Ecto neural progenitor cell (in vitro differentiated cells): ENCODE measurements at places on chromosomes 13 and 19.

DNA sequence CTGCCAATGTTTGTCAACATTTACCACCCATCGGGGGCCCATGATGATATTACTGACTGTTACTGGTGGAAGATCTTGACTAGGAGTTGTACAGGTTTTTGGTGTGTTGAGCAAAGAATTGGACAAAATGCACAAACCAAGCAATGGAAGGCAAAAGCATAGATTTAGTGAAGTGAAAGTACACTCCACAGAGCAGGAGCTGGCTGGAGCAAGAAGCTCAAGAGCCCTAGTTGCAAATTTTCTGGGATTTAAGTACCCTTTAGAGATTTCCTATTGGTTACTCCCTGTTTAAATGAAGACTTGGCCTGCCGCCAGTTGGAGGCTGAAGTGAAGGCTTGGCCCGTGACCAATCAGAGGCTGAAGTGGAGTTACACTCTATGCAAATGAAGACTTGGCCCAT is 128.6 kb upstream of the KL start:
- DNase-seq, result no peak

GRCh38 chr19:42529248-42529764 is 1.0 kb upstream of the CEACAM1 start:
- DNase-seq, result peak; percentile 68

- DNase-seq, result no peak
Observed at GRCh38 chr13:34822650-34823049, 119.4 kb upstream of the NBEA start.

- DNase-seq, result no peak
Observed at GRCh38 chr13:91305652-91306051, 41.8 kb upstream of the MIR17HG start.

- no peak for DNase-seq
Observed at GRCh38 chr13:113967729-113968462, 6.0 kb downstream of the C13orf46 start.

DNA sequence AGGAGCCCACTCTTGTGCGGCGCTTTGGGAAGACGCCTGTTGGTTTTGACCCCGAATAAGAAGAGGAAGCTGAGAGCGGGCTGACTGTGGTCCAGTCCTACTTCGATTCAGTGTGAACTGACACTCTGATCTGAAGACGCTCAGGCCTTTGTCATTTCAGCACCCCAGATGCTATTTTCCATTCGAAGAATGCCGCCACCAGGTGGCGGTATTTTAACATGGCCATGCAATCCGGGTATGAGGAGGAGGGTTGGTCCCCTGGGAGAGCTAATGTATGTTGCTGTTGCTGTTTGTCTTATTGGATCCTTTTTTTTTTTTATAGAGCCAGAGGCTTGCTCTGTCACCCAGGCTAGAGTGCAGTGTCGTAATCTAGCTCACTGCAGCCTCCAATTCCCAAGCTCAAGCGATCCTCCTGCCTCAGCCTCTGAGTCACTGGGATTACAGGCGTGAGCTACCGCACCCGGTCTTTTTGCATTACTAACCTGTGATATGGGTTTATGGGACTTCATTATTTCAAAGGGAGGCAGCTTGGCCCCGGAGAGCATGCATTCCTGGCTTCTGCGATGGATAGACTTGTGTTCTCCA is 803 bp upstream of the TIMM44 start:
- peak; percentile 87 for DNase-seq

- DNase-seq, result no peak
Observed at GRCh38 chr13:70173598-70173959, 65.3 kb upstream of the KLHL1 start.

DNA sequence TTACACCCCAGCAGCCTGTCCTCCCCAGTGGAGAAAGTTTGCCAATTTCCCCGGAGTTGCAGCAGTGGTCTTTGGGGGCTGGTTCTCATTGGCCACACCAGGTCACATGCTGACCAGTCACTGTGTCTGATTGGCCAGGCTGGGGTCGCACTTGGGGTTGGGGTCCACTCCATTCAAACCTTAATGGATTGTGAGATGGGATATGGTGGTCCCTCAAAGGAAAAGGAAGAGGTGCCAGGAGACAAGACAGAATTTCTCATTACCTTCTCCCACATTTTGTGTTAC is 3.4 kb downstream of the PPM1N start:
- no peak for DNase-seq

DNA sequence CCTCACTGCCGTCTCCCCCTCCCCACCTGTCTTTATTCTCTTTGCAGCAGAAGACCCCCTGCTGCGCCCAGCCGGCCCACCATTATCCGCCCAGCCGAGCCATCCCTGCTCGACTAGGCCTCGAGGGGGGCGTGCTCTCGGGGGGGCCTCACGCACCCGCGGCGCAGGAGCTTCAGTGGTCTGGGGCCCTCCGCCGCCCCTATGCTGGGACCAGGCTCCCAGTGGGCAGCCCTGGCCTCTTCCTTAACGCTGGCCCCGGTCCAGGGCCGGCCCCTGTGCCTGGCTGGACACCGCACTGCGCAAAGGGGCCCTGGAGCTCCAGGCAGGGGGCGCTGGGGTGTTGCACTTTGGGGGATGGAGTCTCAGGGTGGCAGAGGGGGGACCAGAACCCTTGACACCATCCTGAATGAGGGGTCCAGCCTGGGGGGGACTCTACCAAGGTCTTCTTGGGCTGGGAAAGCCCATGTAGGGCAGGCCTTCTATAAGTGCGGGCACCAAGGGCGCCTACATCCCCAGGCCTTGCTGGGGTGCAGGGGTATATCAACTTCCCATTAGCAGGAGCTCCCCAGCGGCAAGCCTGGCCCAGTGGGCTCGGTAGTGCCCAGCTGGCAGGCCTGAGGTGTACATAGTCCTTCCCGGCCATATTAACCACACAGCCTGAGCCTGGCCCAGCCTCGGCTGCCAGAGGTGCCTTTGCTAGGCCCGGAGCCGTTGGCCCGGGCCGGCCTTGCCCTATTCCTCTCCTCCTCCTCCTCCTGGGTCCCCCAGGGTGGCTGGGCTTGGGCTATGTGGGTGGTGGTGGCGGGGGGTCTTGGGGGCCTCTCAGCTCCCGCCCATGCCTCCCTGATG is 4.9 kb downstream of the TMED1 start:
- no peak for DNase-seq

DNA sequence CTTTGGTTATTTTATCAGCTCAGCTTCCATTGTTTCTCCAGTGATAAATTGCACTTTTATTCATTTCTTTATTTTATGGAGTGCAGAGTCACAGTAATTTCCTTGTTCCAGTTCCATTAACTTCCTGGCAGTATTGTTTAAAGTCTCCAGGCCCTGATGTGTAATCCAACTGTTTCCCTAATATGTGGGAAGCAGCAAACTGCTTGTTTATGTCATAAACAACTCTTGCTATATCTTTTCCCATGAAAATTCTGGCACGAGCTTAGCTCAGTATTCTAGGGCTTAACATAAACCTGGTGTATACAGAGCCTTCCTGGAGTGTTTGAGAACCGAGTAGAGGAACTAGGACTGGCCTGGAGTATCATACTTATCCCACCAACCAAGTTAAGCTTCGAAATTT is 83.5 kb upstream of the ARGLU1 start:
- no peak for DNase-seq

- DNase-seq, result no peak
Observed at GRCh38 chr13:102028868-102029267, 373.0 kb downstream of the FGF14 start.

DNA sequence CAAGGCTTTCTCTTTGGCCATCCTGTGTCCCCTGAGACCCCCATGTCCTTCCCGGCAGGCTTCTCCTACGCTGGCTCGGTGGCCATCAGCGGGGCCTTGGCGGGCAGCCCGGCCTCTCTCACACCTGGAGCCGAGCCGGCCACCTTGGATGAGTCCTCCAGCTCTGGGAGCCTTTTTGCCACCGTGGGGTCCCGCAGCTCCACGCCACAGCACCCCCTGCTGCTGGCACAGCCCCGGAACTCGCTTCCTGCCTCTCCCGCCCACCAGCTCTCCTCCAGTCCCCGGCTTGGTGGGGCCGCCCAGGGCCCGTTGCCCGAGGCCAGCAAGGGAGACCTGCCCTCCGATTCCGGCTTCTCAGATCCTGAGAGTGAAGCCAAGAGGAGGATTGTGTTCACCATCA is 14.2 kb downstream of the PLEKHJ1 start:
- DNase-seq, result no peak

- no peak for DNase-seq
Observed at GRCh38 chr13:106555631-106556328, 12.2 kb downstream of the ARGLU1 start.

- no peak for DNase-seq
Observed at GRCh38 chr13:33272531-33273124, 12.9 kb downstream of the STARD13 start.

DNA sequence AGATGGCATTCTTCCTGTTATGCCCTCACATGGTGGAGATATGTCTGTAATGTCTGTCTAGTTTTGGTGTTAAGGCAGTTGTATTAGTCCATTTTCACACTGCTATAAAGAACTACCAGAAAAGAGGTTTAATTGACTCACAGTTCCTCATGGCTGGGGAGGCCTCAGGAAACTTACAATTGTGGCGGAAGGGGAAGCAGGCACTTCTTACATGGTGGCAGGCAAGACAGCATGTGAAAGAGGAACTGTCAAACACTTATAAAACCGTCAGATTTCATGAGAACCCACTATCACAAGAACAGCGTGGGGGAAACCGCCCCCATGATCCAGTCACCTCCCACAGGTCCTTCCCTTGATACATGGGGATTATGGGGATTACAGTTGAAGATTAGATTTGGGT is 3.2 kb downstream of the ZNF441 start:
- DNase-seq, result no peak
